ENCODE measurements at places on chromosomes 3 and 15. TPM values are rescaled to one million over a fixed set of nuclear protein-coding genes. Genes with fewer than 3 reads are reported as not detected.

Gene SLC9C1
- total RNA-seq, result not detected

DNA sequence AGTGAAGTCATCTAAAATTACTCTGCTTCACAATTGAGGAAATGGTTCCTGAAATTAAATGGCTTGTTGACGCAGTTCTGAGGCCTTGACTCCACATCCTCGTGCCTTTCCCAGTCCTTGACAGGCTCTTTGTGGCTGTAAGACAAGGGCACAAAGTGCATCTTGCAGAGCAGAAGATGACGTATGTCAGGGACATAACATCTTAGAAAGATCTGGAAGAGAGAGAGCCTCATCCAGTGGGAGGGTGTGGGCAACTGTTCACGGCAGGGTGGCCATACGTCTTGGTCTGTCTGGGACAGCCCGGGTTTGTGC lies 91.0 kb downstream of the CHRNA7 start:
- DNase-seq, result no peak

GRCh38 chr15:41258750-41259471 lies 27.8 kb downstream of the CHP1 start:
- no peak for DNase-seq

DNA sequence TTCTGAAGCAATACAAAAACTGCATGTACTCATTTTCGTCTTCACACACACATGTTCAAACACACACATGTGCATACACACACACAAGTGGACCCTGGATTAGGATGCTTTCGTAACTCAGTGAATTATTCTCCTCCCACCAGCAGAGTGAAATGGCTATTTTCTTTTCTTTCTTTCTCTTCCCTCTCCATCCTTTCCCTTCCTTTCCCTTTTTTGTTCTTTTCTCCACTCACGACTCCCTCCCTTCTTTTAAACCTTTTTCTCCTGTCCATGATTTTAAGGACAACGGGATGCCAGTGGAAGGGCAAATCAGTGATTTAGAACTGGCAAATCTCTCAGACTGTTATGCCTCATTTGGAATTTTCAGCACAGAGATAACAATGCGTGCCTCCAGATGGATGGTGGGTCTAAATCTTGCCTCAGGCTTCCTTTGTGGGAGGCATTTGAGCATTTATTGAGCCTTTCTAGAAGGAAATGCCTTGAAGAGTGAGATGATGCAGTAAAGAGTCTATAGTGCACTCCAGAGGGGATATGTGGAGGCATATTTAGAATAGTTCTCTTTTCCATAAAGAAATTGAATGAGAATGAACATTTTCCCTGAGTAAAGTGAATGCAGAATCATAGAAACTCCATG lies 130.4 kb upstream of the SLC7A14 start:
- DNase-seq, result no peak

DNA sequence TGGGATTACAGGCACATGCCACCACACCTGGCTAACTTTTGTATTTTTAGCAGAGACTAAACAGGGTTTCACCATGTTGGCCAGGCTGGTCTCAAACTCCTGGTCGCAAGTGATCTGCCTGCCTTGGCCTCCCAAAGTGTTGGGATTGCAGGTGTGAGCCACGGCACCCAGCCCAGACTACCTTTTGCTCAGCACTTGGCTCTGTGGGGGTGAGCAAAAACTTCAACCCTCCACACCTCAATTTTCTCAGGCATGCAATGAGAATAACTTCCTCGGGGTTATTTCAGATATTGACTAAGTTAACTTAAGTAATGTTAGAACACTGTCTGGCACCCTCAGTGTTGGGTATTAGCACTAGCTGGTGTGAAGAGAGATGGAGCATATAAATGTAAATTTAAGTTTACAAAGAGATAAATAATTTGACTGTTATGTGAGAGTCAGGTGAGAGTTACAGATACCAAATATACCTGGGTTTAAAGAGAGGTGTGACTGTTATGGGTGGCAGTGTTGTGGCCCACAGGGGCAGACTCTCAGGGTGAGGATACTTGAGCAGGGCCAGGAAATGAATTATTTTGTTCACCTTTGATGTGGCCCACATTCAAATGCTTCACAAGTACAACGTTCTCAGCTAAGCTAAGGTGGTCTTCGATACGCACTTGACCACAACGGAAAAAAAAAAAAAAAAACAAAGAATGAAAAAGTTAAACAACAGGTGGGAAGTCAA lies 29.0 kb downstream of the CPOX start:
- DNase-seq, result no peak
